NCI-H1105 treated with DMSO at 0.1 percent for 48 hours (cell line): ENCODE measurements at places on chromosomes 2 and 18.

- no peak for DNase-seq
These were observed 234.2 kb downstream of the TPGS2 start for GRCh38 chr18:36594621-36595020.

GRCh38 chr18:75168619-75169018 is 40.3 kb downstream of the PTGR3 start:
- DNase-seq: no peak

DNA sequence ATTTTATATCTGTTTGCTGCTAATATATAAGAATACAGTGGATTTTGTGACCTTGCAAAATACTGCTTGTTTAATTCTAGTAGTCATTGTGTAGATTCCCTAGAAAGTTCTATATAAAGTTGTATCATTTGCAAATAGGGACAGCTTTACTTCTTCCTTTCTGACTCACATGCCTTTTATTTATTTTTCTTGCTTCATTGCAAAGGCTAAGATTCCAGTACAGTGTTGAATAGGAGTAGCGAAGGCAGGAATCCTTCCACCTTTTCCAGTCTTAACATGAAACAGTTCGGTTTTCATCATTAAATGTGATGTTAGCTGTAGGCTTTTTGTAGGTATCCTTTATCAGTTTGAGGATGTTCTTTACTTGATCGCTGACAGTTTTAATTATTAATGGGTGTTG is 58.1 kb downstream of the DGKD start:
- DNase-seq: no peak

- DNase-seq: peak; percentile 60
These were observed 128.5 kb upstream of the SP5 start for GRCh38 chr2:170586571-170587095.

- DNase-seq: no peak
These were observed 21.5 kb upstream of the ZNF532 start for GRCh38 chr18:58842978-58843687.

DNA sequence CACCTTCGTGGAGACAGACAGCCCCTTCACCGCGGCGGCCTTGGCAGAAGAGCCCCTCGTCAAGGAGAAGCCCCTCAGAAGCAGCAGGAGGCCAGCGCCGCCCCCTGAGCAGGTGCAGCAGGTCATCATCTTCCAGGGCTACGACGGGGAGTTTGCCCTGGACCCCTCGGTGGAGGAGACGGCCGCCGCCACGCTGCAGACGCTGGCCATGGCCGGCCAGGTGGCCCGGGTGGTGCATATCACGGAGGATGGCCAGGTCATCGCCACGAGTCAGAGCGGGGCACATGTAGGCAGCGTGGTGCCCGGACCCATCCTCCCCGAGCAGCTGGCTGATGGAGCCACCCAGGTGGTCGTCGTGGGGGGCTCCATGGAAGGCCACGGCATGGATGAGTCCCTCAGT is 145.7 kb downstream of the PTGR3 start:
- no peak for DNase-seq

GRCh38 chr2:145412155-145412554 is 892.2 kb upstream of the ZEB2 start:
- DNase-seq: peak; percentile 74

- no peak for DNase-seq
These were observed 1355.4 kb upstream of the ACVR2A start for GRCh38 chr2:146489386-146489785.

GRCh38 chr2:45009928-45010701 is 863 bp upstream of the SIX2 start:
- DNase-seq: peak; percentile 14

DNA sequence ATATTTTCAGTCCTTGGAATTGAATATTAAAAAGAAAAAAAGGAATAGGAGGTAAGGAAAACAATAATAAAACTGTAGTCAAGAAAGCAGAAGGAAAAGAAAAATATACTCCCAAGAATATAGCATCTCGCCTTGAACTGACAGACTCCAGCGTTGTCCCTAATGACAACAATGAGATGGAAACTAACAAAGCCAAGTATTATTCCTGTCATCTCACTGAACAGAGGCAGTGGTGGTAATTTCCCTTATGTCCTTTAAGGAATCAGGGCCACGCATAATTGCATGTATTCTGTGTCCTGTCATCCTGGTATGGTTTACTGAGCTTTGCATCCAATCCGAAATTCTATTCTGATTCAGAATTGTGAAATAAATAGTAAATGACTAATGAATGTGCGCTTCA is 158.9 kb downstream of the LRRTM4 start:
- no peak for DNase-seq

DNA sequence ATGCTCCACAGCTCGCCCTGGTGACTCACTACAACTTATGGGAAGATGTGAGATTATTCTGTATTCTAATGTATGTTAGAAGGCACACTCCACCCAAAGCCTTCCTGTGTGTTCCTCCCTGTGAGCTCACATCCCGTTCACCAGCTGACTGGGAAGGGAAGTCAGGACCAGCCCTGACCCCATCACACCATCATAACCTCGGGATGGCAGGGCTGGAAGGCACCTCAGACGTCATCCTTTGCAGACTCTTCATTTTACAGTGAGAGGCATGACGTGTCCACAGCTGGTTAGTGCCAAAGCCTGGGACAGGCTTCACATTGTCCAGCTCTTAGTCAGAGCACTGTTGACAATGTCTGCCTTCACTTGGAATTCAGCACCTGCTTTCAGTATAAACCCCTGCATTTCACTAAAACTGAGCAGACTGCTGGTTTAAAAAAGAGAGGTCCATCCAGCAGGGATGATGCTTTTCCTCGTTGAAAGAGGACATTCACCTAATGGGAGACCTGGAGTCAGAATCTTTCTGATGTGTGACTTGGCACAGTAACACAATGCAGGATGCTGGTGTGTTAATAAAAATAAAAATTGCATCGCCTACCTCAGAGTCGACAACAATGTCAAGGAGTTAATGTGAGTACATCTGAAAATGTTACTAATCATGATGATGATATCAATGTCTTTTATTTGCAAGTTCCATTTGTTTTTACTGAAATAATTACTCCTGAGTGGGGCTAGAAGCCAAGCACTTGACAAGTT is 418.0 kb upstream of the TNP1 start:
- no peak for DNase-seq

- no peak for DNase-seq
These were observed 20.9 kb downstream of the SLC39A6 start for GRCh38 chr18:36108196-36108595.

DNA sequence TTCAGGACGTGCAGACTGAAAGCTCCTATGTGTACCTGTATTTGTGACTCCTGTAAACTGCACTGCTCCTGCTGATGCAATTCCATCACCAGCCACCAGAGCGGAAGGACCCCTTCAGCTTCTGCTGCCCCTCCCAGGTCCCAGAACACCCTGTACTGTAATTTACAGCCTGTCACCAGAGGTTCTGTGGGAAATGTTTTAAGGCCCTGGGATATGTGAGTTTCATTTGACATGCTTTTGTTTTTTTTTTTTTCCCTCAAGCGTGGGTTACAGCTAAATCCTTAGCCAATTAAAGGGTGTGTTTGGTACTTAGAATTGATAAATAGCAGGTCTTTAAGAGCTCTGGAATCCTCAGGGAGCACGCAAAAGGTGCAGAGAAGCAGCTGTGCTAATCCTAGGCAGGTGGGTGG is 79.4 kb downstream of the KCTD1 start:
- DNase-seq: peak; percentile 52

DNA sequence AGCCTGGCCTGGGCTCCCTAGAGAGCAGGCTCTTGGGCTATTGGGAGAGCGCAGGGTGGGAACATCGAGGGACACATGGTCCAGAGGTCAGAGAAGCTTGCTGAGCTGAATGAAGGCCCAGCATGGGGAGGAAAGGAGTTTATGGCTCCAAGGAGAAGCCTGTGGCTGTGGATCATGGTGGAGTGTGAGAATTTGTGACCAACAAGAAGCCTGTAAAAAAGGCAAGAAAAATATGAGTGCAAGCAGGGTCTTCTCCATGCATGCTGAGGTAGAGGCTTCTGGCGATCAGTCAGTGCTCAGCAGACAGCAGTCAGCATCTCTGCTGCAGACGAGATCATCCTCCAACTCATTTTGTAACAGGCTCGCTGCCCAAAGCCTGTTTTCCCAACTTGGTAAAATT is 1.3 kb upstream of the SCYGR3 start:
- DNase-seq: no peak

DNA sequence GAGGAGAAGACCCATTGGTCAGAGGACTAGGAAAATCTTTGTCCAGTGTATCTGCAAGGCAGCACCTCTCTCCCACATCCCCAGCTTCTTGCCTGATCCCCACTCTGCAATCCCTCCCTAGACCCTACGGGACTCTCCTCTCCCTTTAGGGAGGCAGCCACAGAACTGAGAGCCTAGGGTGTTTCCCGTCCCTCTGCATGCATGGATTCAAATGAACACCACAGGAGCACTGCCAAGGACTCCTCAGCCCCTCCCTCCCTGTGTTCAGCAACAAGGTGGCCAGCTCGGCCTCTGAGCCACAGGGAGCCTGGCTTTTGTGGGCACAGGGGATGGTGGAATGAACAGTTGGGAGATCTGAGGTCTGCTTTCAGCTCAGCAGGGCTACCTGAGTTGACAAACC is 117.1 kb downstream of the TXNL1 start:
- no peak for DNase-seq

GRCh38 chr2:67631483-67631882 is 234.3 kb downstream of the ETAA1 start:
- DNase-seq: no peak

- DNase-seq: no peak
These were observed 139.6 kb upstream of the NETO1 start for GRCh38 chr18:73007195-73007914.

DNA sequence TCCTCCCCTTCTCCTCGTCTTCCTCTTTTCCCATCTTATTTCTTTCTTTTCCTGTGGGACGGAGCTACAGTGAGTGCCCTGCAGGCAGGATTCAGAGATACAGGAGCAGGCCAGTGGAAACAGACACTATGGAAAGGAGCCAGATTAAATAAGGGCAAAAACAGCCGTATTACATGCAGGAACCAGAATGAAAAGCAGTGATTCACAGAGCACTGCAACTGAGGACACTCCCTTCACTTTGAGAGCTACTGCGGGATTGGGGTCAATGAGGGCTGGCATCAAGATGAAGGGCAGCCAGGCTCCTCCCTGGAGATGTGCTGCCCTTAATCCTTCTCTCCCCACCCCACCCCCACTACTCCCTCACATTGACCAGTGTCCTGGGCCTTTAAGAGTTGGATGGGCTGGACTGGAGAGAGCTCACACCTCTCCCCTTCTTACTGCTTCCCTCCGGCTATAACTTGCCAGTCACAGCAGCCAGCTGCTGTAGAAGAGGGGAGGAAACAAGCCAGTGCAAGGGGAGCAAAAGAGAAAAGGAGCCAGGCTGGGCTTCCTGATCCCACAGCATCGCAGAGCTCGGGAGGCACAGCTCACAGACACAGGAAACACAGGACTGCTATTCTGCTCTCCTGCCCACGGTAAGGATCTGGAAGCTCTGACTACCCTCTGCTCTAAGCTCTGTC is at the start of gene PLCD4:
TSS of gene PLCD4 (plus strand) at position 464 of the 680 bp plus-strand sequence. CDS start 7,841 bp downstream, outside the sequence.
- DNase-seq: no peak

DNA sequence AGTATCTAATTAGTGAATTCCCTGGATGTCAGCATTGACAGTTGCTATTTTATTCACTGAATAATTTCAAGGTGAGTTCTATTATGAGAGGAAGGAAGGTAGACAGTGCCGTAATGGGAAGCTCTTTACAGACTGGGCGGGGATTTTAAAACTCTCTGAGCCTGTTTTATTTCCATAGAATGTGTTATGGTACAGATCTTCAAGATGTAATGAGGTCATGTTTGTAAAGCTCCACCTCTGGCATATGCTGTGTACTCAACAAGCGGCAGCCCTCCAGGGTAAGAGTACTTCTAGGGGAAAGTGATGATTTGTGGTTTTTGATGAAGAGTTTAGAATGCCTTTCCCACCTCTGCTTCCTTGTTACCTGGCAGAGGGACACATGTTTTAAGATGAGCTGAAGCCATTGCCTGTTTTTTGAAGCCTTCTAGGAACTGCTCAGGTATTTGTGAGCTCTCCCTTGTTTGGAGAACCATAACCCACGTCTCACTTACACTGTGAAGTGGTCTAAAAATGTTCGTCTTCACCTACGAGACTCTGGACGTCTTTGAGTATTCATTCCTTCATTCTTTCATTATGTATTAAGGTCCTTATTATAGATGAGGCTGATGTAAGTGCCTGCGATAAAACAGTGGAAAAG is 251.2 kb downstream of the PTGR3 start:
- DNase-seq: no peak

GRCh38 chr2:110858135-110858725 is 125.9 kb downstream of the ACOXL start:
- no peak for DNase-seq

DNA sequence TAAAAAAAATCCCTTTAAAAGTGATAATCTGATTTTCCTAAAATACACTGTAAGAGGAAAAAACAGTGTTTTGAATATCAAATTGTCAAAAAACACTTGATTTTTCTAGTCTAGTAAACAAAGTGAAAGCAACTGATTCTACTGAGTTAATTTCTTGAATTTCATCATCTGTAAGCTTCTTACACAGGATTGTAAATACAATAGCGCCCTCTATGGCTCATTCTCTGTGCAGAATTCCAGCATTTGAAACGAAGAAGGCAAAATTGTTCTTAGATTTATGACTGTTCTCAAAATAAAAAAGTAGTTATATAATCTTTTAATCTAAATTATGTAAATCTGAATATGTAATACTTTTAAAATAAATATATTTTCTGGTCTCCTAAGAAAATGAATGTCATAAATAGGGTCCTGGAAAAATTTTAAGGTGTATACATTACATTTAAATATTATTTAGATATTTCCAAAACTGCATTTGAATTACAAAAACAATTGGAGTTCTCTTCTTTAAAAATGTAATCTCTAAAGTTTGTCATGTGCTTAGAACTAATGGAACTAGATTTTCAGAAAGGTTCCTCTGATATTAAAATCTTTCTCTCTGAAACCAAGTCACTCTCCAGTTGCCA is 176.9 kb upstream of the MC4R start:
- DNase-seq: peak; percentile 82

- DNase-seq: no peak
These were observed 153.6 kb downstream of the DTNA start for GRCh38 chr18:34863702-34864101.

DNA sequence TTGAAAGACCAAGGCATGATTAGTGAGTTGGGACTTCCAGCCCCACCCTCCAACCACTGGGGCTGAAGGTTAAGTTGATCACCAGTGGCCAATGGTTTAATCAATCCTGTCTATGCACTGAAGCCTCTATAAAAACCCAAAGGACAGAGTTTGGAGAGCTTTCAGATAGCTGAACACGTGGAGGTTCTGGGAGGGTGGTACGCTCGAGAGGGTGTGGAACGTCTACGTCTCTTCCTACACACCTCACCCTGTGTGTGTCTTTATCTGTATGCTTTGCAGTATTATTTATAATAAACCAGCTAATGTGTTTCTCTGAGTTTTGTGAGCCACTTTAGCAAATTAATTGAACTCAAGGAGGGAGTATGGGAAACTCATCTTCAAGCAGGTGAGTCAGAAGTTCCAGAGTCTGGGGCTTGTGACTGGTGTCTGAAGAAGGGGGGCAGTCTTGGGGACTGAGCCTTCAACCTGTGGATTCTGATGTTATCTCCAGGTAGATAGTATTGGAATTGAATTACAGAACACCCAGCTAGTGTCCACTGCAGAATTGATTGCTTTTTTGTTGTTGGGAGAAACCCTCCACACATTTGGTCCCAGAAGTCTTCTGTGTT is 20.3 kb downstream of the ACTR3 start:
- no peak for DNase-seq
